AG09309 (cell line): ENCODE measurements at places on chromosomes 7 and 10.

GRCh38 chr7:24328050-24328449 is 44.1 kb downstream of the NPY start:
- no peak for DNase-seq

GRCh38 chr10:12387561-12388210 is 38.3 kb downstream of the CAMK1D start:
- no peak for DNase-seq

- DNase-seq, result no peak
Observed at GRCh38 chr10:46547541-46548497, 8.6 kb downstream of the GPRIN2 start.

GRCh38 chr7:148584154-148584827 is 6.3 kb upstream of the C7orf33 start:
- no peak for DNase-seq
